ENCODE measurements at places on chromosomes 5 and 9.

- no peak for DNase-seq
These were observed 29.4 kb downstream of the SH3RF2 start for GRCh38 chr5:145965804-145966203.

- DNase-seq: peak; percentile 19
These were observed 64.1 kb upstream of the SPOCK1 start for GRCh38 chr5:137563301-137563645.

DNA sequence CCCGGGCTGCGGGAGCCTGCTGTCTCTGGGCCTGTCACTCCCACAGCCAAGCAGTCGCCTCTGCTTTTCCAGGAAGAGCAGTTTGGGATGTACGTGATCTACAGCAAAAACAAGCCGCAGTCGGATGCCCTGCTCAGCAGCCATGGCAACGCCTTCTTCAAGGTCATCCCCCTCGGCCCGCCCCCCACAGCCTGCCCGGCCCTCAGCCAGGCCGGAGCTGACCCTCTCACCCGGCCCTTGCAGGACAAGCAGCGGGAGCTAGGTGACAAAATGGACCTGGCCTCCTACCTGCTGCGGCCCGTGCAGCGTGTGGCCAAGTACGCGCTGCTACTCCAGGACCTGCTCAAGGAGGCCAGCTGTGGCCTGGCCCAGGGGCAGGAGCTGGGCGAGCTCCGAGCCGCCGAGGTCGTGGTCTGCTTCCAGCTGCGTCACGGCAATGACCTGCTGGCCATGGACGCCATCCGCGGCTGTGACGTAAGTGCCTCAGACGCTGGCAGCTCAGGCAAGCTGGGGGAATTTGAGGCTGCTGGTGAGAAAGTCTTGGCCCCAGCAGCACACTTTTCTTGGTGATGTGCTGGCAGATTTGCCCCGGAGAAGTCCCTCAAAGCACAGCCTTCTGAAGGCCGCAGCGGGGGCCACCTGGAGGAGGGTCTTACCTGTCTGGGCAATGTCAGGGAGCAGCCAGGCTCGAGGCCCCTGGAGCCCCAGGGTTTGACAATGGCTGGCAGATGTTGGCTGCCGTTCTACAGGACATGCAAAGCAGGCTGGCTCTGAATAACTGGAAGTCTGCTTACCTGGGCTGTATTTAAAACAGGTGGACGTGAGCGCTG is 20.1 kb upstream of the LRRC14B start:
- no peak for DNase-seq

DNA sequence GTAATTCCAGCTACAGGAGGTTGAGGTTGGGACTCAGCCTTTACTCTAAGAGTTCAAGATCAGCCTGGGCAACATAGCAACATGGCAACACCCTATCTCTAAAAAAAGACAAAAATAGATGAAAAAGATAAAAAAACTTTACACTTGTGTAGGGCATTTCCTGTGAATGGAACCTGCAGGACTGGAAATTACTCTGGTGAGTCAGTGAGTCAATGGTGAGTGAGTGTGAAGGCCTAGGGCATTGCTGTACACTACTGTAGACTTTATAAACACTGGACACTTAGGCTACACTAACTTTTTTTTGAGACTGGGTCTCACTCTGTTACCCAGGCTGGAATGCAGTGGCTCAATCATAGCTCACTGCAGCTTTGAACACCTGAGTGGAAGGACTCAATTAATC is 19.5 kb upstream of the ARSI start:
- peak; percentile 85 for DNase-seq

- DNase-seq: no peak
These were observed 11.8 kb downstream of the CCDC187 start for GRCh38 chr9:136292026-136292538.

- peak; percentile 1 for DNase-seq
These were observed 113.8 kb downstream of the TMC1 start for GRCh38 chr9:72635197-72635596.

DNA sequence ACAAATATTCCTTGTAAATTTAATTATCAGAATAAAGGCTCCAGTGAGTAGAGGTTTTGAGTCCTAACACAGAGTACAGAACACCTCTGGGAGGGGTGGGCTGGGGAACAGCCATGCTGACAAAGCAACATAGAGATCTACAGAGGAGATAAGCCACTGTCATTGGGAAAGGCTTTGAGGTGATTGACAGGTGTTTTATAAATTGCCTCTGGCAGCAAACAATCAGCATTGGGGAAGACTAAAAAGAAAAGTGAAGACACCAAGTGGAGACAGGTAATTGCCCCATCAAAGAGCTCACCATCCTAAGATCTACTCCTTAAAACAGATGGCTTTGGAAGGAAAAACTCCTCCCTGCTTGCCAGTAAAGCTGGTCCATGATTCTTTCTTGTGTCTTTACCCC is 189.7 kb upstream of the TLE4 start:
- no peak for DNase-seq

DNA sequence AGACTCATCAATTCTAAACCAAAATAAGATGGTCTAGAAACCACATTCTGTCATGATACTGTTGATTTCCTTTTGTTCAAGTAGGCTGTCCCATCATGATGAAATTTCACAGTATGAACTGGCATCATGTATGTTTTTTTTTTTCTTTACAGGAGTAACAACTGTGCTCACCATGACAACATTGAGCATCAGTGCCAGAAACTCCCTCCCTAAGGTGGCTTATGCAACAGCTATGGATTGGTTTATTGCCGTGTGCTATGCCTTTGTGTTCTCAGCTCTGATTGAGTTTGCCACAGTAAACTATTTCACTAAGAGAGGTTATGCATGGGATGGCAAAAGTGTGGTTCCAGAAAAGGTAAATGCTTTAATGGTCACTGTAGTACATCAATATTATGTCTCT is 47.6 kb downstream of the GABRA1 start:
- no peak for DNase-seq

- peak; percentile 85 for DNase-seq
These were observed 9.7 kb downstream of the LECT2 start for GRCh38 chr5:135944967-135945560.

GRCh38 chr5:40995801-40996586 is 75.1 kb downstream of the MROH2B start:
- DNase-seq: no peak

GRCh38 chr5:58458743-58459145 is 1.1 kb downstream of the PLK2 start:
- peak; percentile 37 for DNase-seq

GRCh38 chr5:74093561-74093960 is 467.6 kb downstream of the ARHGEF28 start:
- DNase-seq: no peak

DNA sequence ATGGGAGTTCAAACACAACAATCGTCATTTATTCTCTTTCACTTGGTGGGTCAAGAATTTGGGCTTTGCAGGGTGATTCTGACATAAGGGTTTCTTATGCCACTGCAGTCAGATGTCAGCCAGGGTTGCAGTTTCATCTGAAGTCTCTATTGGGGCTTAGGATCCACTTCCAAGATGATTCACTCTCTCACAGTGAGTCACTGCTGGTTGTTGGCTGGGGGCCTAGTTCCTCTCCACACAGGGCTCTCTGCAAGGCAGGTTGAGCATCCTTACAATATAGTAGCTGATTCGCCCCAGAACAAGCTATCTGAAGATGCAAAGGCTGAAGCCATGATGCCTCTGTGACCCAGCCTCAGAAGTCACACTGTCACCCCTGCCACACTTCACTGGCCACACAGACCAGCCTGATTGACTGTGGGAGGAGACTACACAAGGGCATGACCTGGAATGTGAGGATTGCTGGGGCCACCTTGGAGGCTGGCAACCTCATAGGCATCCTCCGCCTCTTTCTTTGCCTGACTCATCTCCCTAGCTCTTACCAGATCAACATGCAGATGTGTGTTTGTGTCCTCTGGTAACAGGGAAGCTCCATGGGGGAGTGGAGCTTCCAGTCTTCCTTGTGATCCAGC is 4.5 kb upstream of the CARD19 start:
- DNase-seq: peak; percentile 96

DNA sequence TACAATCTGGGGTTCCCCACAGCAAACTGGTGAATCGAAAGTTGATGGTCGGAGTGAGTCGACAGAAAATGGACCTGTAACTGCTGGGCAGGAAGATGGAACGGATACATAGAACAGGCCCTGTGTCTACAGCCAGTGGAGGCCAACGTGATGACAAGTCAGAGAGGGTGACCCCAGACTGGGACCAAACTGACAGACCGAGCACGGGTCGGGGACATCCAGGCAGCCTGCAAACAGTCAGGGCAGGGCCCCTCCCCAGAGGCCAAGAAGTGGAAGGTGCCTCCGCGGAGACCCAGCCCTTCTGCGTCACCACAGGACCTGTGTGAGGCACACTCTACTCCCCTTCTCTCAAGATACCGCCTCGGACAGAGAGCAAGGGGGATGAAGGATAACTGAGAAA is 25.1 kb upstream of the FANCC start:
- no peak for DNase-seq

DNA sequence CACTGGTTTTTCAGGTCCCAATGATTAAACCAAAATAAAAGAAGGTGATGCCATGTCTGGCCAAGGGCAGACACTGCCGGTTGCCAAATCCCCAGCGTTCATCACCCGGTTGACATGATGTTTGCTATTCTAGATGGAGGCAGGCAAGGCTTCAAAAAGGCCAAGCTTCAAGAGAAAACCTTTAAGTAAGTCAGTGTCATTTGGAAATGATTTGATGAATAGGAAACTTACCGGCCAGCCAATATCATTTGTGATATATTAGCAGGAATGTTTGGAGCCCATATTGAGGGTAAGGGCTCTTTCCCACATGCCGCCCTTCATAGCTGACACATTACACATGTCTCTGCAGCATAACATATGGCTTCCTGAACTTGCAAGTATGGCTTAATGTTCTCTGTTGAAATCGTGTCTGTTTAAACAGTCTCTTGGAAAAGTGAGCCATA is 89.5 kb upstream of the TTC23L start:
- peak; percentile 88 for DNase-seq

DNA sequence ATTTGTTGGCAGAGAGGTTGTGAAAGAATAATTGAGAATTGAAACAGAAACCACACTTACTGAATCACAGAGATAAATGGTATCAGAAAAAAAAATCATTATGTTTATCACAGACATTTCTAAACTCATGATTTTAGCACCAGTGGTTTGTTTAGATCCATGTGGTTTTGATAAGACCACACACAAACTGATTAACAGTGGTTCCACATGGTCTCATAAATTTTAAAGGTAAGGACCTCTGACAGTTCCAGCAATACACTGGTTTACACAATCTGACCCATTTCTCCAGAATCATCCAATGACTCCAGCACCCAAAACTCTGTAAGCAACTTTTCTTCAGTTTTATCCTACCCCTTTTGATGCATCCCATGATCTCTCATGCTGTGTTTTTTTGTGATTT is 261.2 kb downstream of the ANXA1 start:
- no peak for DNase-seq

DNA sequence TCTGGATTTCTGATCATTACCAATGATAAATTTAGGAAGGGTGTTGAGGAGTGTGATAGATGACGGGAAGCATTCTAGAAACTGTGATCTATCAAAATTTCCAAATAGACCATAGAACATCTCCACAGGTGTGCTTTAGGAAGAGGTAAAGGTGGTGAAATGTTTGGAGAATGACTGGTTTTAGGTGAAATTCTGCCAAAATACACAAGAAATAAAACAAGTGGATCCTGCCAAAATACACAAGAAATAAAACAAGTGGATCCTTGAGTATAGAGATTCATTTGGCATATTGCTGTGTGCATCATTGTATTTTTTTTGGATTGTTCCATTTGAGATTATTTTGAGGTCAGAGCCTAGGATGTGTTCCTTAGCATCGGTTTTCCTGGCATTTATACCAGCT is 88.3 kb upstream of the CTNND2 start:
- DNase-seq: no peak

DNA sequence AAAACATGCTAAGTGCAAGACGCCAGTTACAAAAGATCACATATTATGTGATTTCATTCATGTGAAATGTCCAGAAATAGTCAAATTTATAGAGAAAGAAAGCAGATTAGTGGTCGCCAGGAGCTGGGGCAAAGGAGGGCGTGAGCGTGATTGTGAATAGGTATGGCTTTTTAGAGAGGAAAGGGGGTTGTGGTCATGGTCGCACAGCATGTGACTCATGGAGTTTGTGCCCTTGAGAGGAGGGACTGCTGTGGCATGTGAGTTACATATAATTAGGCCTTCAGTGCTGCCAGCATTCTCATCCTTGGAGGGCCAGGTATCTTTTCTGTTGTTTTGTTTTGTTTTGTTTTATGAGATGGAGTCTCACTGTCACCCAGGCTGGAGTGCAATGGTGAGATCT is 21.2 kb upstream of the MARCHF6 start:
- DNase-seq: no peak

DNA sequence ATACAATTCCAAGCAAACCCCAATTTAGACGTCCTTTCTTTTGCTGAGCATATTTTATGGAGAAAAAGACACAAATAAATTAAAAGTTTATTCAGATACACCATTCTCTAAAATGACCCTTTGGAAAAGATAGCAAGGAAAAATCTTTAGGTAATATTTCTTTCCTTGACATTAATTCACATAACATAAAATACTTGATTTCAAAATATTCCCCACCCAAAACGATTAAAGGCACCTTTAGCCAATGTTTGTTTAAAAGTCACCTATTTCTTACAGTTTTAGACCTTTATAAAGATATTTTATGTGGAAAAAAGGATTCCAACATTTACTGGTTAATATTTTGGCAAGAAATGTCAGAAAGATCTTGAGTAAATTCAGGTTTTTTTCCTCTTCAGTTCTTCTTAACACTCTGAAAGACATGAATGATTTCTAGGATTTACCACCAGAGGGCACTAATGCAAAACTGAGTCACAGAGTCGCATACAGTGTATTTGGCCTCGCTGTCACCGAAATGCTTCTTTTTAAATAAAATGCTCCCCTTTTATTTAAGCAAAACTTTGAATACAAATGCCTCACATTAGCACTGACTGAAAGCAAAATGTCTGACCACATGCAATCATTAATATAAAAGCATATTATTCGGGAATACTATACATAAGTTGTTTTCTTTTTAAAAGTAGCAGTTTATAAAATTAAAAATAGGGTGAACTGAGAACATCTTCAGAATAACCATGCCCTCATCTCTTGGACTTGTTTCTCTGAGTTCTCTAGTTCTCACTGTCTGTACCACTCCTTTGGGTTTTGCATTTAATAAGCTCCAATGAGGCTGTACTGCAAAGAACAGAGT is 122.5 kb downstream of the SLC1A3 start:
- DNase-seq: peak; percentile 64

- DNase-seq: no peak
These were observed 389.5 kb downstream of the KIF4B start for GRCh38 chr5:155402927-155403640.

DNA sequence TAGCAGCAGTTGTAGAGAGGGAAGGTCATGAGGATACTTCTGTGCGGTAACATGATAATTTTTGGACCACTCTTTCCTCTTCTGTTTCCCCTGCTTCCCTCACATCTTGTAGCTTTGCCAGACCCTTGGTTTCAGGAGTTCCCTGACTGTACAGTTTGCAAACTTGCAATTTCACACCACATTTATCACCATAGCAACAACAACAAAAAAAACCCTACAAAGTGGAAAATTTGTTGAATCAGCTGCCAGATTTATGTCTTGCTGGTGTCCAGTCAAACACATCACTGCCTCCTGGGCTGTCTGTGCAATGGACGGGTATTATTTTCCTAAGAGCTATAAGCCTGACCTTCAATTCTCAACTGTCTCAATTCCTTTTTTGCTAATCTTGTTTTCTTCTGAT is 751.6 kb downstream of the TLR4 start:
- no peak for DNase-seq

All from iris pigment epithelial cell (primary cell).